ENCODE measurements at places on chromosomes 2 and 18.

GRCh38 chr2:54271843-54272627 lies 16.0 kb upstream of the TSPYL6 start:
- DNase-seq: peak; percentile 49

GRCh38 chr2:212249451-212249850 lies 289.2 kb downstream of the ERBB4 start:
- DNase-seq: no peak

DNA sequence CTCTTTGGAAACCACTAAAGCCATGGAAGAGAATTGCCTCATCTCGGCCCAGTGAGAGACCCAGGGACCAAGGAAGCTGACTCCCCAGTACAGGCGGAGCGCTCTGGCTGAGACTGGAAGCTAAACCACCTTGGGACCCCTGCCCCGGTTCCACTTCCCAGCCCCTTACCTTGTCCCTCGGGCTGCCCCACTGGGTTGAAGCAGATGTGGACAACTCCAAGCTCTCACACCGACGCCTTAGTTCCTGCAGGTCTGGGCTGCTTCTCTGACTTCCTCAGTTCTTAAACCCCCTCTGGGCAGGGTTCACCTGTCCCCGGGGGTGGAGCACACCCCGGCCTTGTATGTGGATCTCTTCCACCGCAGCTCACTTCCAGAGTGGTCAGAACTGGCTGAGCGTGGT lies 266.2 kb downstream of the PHLPP1 start:
- DNase-seq: no peak

DNA sequence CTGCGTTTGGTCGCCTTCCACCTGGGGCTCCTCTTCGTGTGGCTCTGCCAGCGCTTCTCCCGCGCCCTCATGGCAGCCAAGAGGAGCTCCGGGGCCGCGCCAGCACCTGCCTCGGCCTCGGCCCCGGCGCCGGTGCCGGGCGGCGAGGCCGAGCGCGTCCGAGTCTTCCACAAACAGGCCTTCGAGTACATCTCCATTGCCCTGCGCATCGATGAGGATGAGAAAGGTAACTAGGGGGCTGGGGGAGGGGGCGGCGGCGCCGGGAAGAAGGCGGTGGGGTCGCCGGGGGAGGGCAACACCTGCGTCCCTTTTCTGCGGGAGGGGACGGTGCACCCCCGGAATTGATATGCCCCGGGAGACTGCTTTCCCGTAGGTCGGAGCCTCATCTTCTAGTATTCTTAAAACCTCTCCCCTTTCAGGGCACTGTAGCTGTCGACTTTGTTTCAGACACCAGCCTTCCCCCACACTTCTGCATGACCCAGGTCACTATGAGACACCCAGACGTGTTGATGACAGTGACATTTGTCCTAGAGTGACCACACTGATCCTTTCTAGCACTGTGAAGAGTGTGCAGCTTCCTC lies 755 bp downstream of the SPAST start:
- DNase-seq: no peak

DNA sequence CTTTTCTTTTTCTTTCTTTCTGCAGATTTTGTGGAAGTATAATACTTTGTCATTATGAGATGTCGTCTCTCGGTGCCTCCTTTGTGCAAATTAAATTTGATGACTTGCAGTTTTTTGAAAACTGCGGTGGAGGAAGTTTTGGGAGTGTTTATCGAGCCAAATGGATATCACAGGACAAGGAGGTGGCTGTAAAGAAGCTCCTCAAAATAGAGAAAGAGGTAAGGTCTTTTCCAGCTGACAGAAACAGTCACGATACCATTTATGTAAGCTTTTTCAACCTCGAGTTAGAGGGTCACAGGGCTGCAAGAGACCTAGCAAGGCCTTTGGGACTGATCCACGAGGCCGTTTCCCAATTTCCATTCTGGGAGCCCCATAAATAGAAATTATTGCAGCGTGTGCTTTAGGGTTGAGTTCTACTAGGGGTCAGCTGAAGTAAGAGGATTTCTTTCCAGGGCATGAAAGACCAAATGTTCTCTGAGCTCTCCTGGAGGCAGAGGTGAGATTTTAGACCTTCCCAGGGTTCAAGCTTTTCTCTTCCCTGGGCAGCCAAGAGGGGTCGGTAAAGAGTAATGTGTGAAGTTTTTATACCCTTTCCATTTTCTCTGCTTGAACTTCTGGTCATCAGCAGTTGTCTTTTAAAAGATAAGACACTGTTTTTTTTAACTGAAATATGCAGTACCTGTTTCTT lies 15.5 kb downstream of the MAP3K20 start:
- no peak for DNase-seq

DNA sequence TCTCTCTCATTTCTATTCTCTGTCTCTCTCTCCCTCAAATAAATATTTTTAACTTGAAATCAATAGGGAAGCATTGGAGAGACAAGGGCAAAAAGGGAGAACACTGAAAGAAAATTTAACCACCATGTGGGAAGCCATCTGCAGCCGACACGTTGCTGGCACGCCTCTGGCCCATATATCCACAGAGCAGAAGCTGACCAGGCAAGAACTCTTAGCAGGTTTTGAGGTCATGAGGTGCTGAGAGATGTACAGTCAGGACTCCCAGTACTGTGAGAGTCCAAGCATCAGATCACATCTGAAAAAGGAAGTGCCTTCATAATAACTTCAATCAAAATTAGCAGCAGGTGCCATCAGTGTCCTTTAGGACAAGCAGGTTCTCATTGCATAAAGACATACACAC lies 156.6 kb downstream of the AKAIN1 start:
- DNase-seq: no peak

- DNase-seq: no peak
Observed at GRCh38 chr2:127586746-127587295, 51.3 kb downstream of the MYO7B start.

- no peak for DNase-seq
Observed at GRCh38 chr18:56327191-56327885, 311.1 kb downstream of the TXNL1 start.

DNA sequence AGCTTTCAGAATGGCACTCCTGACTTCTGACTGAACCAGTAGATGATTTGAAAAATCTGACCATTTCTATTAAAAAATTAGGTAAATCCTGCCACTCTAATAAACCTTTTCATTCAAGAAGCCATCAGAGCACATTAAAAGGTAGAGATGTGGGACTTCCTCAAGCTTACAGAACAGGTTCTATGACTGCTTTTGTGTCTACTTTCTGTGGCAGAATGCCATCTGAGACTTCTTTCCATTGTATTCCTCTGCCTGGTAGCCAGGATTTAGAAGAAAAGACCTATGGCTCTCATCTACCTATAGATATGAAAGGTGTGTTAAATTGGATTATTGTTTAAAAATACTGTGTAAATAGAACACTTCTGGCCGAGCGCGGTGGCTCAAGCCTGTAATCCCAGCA lies 99.9 kb upstream of the NABP1 start:
- no peak for DNase-seq

DNA sequence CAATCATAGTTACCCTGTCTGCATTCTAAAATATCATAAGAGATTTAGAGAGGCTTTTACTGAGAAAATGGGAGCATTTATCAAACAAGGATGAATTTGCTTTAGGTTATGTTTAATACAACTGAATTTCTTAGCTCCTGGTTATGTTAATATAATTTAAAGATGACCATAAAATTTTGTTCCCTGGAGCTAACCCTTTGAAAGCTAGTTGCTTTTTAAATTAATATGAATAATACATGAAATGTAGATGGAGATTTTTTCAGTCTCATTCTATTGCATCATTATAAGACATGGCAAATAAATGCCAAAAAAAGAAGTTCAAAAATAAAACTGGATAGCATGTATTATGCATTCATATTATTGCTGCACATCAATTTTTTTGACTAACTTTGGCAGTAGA lies 344.1 kb upstream of the NXPH2 start:
- no peak for DNase-seq

DNA sequence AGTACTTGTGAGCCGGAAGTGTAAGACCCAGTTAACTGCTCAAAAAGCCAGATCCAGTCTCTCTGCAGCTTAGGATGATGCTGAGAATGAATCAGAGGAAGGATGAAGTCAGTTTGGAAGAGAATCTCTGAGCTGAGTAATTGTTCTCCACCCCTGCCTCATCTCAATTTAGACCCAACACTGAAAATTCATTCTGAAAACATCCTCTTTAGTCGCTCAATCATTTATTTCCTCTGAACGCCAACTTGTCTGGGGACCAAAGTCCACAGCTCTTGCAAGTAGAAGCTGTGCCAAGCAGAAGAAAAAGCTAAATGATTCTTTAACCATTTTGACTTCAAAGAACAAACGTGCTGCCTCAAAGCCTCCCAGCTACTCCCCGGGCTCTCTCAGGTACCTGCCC lies 177.1 kb upstream of the KLHL29 start:
- DNase-seq: no peak

DNA sequence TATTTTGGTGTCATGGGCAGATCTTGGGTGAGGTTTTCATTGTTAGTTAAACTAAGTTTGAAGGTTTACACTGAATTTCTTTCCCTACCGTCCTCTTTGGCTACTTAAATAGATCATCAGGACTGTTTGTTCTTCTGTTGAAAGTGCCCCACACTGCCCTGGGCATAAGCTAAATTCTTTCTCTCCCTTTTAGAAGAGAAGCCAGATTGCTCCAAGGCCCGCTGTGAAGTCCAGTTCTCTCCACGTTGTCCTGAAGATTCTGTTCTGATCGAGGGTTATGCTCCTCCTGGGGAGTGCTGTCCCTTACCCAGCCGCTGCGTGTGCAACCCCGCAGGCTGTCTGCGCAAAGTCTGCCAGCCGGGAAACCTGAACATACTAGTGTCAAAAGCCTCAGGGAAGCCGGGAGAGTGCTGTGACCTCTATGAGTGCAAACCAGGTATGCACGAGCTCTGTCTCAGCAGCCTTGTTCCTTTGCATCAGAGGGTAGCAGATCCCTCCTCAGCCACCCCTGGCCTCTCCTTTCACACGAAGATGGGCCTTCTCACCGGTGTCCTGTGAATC lies 85.6 kb downstream of the CRIM1 start:
- no peak for DNase-seq

GRCh38 chr2:42239811-42240210 lies 70.7 kb downstream of the EML4 start:
- DNase-seq: no peak

GRCh38 chr2:190159453-190159852 lies 96.9 kb upstream of the MSTN start:
- DNase-seq: no peak

DNA sequence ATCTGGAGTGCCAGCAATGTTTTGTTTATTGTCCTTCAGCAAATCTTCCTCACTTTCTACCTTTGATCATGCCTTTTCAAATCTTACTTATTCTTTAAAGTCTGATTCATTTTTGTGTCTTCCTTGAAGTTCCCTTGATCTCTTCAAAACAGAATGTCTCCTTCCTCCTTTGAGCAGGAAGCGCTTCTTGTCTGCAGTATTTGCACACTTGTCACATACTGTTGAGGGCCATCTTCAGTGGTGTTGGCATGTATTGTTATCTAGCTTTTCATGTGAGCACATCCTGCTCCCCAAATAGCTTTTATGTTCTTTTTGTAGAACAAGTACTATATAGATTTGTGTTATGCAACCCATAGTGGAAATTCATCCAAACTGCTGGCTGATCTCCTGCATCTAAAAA lies 5.9 kb upstream of the CERS6 start:
- DNase-seq: no peak

- DNase-seq: no peak
Observed at GRCh38 chr18:76131738-76132137, 363.3 kb downstream of the ZNF516 start.

GRCh38 chr2:8328217-8328616 lies 353.6 kb upstream of the ID2 start:
- DNase-seq: no peak

GRCh38 chr2:106703161-106703560 lies 182.8 kb downstream of the ST6GAL2 start:
- no peak for DNase-seq

GRCh38 chr2:205792908-205793307 lies 110.6 kb downstream of the NRP2 start:
- no peak for DNase-seq

GRCh38 chr2:26344581-26345282 lies 1.2 kb upstream of the SELENOI start:
- DNase-seq: no peak

DNA sequence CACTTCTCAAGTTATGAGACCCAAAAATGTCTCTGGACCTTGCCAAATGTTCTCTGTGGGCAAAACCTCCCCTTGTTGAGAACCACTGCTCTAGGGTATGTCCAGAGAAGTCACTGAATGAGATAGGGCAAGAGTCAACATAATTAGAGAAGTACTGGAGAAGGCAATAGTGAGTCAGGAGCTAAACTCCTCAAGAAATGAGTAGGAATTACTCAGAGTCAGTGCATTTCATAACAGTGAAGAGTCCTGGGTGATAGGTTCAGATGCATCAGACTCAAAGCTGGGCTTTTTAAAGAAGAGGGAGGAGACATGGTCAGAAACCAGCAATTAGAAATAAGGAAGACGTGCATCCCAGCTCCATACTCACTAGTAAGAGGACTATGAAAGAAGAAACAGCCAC lies 38.6 kb upstream of the IHH start:
- DNase-seq: no peak

DNA sequence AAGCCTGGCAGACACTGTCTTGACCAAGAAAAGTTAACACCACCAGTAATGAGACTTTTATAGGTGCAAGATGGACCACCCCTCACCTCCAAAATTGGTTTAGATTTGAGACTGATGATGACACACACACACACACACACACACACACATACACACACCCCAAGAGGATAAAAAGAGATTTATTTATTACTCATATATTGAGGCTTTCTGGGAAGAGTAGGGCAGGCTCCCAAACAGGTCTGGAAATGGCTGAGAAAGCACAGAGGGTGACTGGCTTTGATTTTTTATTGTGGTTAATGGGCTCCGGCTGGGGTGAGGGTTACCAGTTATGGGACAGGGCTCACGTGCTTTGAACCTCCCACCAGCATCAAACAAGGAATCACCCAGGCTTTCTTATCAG lies 54.2 kb upstream of the ADAM23 start:
- no peak for DNase-seq

- no peak for DNase-seq
Observed at GRCh38 chr18:76656925-76657827, 162.1 kb upstream of the ZNF516 start.

DNA sequence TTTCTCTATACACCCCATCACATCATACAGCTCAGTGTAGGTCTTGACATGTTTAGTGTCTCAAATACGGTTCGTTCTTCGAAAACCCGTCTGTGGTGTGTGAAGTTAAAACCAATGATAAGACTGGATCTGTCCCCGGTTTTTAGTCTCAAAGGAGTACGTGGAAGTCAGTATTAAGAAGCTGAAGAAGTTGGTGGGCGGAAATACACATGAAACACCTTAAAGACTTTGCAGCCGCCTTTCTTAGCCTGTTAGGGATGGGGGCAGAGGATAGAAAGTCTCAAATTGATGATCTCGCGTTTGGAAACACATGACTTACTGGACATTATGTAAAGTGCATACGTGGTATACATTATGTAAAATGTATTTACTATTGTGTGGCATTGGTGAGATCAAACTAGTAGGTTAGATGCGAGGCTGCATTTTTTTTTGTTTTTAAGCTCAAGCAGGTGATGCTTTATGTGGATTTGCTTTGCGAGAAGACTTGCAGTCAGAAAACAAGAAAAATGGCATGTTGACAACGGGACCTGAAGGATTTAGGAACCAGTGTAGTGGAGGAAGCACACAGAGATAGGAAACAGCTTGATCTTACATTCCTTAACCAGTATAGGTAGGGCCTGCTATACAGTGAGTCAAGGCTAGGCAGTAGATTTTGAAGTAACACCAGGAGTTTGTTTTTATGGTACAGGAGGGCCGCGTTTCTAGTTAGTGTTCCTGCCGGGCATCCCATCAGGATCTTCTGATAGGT lies 1.2 kb downstream of the CNOT11 start:
- DNase-seq: no peak

Measured in GM06990 (cell line).